ENCODE measurements at places on chromosomes 2 and 18.
A peak's percentile ranks its signal among the peaks of the same experiment; 100 is the strongest.

DNA sequence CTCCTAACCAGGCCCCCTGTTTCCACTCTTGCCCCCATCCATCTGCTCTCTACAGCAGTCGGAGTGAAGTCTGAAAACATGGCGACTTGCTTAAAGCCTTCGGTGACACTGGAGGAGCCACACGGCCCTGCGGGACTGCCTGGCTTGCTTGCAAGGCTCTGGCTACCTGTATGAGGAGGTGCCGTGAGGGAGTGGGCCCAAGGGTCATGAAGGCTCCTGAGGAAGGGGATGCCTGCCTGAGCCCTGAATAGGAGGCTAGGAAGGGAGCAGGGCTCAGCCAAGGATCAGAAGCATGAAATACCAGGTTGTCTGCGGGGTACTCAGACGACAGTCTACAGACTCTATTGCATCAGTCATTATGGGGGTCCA is 75.4 kb downstream of the EMX1 start:
- no peak for DNase-seq

DNA sequence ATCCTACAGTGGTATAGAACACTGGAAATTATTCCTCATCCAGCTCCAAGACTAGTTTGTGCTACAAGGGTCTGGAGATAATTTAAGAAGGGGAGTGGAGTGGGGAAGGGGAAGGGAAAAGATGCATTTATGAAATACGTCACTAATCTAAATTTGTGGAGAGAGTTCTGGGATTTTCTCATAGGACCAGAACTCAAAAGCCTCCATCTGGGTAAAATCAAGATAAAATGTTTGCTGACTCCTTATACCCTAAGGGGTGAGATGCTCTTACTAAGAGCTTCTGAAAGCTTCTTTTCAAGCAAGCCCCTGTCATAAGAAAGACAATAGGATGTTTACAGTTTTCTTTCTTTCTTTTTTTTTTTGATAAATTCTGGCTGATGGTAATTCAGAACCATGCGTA is 88.5 kb upstream of the RBMS1 start:
- DNase-seq: no peak

DNA sequence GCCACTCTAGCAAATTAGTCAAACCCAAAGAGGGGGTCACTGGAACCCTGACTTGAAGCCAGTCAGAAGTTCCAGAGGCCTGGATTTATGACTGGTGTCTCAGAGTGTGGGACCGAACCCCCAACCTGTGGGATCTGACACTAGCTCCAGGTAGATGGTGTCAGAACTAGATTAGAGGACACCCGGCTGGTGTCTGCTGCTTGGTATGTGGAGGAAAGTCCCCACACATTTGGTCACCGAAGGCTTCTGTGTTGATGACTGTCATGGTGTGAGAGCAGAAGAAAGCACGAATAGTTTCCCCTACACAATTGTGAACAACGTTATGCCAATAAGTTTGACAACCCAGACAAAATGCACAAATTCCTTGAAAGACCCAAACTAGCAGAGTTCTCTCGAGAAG is 48.1 kb downstream of the B3GNT2 start:
- DNase-seq: no peak

DNA sequence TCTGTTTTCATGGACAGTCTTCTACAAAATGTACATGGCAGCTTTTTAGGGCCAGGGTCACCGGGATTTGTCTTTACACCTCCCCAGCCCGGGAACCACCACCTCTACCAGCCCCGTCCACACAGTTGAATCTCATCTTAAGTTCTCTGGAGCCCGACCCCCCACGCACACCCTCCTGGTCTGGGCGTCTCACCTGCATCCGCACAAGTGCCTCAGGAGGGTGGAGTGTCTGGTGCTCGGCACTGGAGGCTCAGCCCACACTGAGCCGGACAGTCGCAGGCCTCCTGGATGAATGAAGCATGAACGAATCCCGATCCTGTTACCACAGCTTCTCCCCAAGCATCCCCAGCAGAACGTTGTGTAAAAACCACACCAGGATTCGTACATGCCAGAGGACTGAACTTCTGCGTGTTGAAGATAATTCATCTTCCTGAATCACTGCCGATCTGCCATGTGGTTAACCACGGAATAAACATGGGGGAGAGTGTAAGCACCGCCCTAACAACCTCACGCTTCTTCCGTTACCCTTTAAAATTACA is 162.0 kb downstream of the RTP5 start:
- DNase-seq: peak; percentile 28

- no peak for DNase-seq
Measured at GRCh38 chr2:105144941-105145300, 96.6 kb upstream of the GPR45 start.

GRCh38 chr2:129299756-129300155 is 679.7 kb upstream of the RAB6C start:
- no peak for DNase-seq

- no peak for DNase-seq
Measured at GRCh38 chr2:64779117-64779690, 125.5 kb upstream of the SERTAD2 start.

- DNase-seq: no peak
Measured at GRCh38 chr2:140596447-140596846, 1534.4 kb downstream of the LRP1B start.

DNA sequence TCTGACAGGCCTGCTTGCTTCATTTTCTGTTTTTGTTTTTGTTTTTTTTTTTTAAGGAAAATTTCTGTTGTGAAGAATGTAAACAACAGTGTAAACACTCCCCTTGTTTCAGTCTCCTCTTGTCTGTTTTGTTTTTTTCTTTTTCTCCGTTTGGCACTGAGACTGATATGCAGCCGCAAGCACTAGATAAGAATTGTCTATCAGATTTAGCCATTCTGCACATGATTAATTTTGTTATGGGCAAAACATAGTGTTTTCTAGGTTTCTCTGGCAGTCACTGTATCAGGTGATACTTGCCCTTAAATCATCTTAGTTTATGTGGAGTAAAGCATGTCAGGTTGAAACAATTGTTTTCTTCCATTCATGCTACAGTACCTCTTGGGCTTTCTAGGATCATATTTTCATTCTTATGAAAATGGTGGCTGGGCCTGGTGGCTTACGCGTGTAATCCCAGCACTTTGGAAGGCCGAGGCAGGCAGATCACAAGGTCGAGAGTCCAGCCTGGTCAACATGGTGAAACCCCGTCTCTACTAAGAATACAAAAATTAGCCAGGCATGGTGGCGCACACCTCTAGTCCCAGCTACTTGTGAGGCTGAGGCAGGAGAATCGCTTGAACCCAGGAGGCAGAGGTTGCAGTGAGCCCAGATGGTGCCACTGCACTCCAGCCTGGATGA is 12.9 kb upstream of the RBMS1 start:
- DNase-seq: no peak

DNA sequence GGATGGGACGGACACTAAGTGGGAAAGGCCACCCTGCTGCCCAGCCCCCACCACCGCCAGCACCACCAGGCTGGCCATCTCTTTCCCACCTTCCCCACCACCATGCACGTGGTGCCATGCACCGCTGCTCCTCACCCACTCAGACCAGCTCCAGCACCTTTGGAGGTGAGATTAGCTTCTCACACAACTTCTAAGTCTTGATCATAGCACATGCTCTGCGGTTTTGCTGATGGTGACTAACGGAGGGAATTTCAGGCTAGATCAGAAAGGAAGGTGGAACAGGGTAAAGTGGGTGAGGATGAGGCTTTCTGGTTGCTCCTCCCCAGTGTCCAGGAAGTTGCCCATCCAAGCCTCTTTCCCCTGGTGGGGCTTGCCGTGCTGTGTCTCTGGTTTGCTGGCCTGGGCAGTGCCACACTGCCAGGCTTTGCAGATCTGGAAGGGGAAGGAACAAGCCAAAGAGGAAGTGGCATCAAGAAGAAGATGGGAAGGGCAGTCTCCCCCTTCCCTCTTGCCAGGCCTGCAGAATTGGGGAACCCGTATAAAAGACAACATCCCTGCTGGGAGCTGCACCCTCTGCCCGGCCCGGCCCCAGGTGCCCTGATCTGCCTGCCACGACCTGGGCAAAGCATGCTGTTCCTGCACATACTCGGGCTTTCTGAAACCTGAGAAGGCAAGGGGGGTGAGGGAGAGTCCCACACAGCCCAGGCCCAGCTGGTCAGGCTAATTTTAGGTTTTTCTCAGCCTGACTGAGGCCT is 44.3 kb upstream of the CAB39 start:
- DNase-seq: no peak

- DNase-seq: no peak
Measured at GRCh38 chr2:71710367-71711132, 257.2 kb downstream of the DYSF start.

DNA sequence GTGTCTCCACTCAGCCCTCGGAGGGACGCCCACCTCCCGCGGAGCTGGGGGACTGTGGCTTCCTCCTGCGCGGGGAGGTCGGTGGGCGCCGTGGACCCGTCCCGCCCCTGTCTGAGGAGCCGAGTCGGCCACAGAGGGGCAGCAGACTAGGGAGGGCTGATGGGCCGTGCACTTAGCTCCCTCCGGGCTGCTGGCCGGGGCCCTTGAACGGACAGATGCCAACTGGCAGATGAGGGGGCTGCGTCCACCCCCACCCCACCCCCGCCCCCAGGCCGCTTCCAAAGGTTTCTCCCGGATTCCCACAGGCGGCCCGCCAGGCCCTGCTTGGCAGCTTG is 10.4 kb upstream of the UBE2F start:
- no peak for DNase-seq

DNA sequence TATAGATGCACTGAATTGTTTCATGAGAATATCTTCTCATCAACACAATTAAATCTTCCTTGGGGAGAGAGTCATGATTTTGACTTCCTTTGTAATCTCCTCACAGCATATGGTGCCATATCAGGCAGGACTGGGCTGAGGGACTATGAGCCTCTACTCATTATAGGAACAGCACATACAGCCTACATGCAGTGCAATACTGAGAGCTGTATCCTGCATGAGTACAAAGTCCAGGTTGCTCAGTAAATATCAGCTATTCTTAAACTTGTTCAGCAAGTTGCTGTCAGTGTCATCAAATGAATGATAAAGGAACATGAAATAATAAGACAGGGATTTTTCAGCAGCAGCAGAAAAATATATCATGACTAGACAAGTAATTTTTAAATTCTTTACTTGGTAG is 10.8 kb downstream of the DLGAP1 start:
- no peak for DNase-seq

GRCh38 chr2:186984966-186985365 is 136.0 kb upstream of the ZSWIM2 start:
- no peak for DNase-seq

DNA sequence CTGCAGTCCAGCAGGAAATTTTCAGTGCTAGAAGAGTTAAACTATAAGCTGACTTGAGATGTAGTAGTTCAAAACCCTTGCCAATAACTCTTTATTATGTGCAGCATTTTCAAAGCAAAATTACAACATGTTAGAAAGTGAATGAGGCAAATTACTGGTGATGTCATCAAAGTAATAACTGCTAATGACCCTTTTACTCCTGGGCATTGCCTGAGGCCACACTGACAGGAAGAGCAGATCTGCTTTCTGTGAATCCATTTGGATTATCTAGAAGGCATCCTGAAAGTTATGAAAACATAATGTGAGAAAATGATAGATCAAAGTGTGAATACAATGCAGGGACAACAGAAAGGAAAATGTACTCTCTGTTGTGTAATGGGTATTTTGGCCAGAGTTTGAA is 139.6 kb upstream of the TRIB2 start:
- DNase-seq: no peak

DNA sequence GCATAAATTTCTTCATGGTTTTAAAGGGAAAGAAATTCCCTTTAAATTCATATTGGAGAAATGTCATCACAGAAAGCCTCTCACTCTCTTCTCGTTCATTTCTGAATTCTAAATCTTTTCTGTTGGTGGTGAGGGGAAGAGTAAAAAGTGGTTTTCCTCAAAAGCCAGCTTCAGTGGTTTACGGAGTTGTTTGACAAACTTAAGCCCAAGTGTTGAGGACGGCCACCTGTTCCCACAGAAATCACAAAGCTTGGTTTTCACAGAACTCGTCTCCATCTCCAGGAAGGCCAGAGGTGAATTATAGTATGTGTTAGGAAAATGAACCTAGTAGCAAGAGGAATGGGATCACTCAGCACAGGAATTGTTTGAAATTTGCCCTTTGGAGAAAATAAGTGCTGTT is 316.2 kb downstream of the PDE11A start:
- no peak for DNase-seq

DNA sequence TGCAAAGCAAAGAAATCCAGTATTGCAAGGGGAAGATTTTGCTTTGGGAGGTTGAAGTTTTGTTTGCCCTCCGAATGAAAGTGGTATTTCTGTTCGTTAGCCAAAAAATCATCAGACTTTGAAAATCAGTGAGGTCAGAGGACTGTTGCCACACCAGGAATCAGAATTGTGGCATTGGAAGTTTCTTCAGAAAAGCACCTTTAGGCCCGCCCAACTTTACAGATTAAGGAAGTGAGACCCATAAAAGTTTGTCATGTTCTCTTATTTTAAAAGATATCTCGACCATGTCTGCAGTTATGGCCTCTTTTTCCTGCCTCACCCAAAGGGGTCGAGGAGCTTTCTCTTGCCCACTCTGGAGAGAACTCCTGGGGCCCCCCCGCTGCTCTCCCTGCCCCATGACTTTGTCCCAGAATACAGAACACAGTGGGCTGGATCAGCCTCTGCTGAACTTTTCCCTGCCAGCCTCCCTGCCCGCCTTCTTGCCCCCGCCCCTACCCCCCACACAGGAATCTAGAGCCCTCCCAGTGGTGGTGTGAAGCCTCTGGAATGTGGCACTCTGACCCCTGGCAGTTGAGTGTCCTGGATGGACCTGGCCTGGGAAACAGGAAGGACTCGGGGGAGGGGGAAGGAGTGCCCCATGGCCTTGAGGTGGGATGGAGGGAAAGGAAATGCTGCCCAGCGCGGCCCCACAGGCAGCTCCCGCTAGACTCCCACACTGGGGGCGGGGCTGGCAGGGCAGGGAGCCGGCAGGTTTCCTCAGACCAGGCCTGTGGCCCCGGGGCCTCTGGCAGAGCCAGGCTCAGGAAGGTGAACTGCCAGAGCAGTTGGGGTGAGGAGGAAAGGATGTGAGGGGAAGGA is 25.3 kb downstream of the CRIM1 start:
- DNase-seq: no peak

DNA sequence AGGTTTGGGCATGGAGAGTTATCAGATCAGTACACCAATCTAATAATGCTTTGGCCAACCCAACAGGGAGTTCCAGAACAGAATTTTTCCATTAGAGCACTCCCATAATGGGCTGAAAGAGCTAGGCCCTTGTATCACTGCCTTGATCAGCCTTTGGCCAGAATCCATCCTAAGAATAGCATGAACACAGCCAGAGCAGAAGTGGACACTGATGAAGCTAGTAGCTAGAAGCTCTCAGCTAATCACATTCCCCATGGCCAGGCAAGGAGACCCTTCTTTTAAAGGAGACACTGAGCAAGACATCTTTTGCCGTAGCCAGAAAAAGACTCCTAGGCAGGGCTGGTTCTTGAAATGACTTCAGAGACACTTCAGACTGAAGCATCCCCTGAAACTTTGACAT is 236.0 kb downstream of the RAD51AP2 start:
- no peak for DNase-seq

DNA sequence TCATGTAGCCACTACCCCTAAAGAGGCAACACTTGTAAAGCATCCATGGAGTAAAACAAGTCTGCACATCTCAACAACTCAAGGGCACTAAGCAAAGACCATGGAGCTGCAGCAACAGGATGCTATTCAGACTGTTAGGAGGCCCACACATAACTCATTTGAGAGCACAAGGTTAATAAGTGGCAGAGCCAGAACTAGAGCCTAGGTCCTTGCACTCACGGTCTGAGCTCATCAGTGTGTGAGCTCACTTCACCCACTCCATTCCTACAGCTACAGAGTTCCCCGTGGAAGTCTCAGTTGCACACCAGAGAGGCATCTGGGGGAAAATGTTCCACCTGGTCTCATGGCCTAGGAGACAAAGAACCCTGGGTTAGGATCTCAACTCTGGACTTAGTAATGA is 35.0 kb downstream of the TTC32 start:
- no peak for DNase-seq

All from T-helper 9 cell (primary cell).